IPS-NIHi11 (cell line): ENCODE measurements at places on chromosomes 6 and 20.

- DNase-seq, result no peak
These were observed 133.7 kb downstream of the TFAP2C start for GRCh38 chr20:56762829-56763228.

DNA sequence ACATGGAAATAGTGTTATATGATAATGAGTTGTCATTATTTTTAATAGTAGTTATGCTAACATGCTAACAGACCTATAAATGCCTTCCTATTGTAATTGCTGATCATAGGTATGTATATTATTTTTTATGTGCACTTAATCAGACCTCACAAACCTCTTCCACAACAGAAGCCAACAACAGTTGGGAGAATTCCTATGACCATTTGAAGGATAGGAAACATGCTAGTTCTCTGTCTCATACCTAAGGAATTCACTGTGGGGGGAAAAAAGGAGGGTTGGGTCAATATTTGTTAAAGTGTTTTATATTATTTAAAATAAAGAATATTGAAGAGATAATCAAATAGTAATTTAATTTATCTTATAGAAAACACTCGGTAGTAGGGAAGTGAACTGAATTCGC, 990.9 kb downstream of the EPHA7 start:
- DNase-seq, result no peak

DNA sequence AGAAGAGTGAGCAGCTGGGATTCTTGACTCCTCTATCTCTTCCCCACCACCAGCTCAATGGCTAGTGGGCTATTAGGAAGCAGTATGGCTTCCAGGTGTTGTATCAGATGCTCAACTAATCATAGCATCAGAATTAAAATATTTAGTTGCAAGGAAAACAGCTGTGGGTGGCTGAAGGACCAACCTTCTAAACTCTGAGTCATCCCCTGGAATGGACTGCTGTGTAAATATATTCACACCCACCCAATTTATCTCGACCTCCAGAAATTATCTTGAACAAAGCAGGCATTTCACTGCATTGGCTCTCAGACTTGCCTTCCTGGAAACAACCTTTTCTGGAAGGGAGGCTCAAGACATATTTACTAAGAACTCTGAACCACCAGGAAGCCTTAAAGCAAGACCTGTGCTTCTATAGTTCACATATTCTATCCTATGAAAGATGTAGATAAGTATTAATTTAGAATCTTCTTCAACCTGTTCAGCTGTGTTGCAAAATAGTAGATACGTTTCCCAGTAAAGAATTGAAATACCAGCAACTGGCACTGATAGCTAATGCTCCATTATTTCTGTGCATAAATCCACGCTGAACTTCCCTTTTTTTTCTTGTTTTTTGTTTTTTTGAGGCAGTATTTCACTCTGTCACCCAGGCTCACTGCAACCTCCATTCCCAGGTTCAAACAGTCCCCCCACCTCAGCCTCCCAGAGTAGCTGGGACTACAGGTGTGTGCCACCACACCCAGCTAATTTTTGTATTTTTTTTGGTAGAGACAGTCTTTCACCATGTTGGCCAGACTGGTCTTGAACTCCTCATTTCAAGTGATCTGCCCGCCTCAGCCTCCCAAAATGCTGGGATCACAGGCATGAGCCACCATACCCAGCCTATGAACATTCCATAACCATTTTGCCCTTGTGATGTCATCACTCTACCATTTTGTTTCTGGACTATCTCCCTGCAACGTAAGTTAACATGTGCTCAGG, 56.9 kb upstream of the CD2AP start:
- DNase-seq, result no peak

DNA sequence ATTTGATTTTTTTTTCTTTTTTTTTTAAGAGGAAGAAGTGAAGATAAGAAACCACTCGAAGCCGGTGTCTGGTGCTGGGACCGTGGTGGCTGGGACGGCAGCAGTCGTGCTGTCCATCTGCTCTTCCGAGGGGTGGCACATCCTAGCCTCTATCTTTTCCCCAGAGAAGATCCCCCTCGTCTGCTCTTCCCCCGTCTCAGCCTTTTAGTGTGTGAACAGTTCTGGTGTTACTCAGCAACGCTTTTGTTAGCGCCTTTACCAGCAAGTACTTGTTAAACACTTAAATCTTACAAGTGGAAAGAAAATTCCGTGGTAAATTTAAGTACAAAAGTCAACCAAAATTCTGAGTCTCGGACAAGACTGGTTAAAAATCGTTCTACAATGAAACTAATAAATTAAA, 90.1 kb downstream of the RSPH3 start:
- no peak for DNase-seq

GRCh38 chr6:42336431-42336830, 115.3 kb downstream of the TRERF1 start:
- no peak for DNase-seq

DNA sequence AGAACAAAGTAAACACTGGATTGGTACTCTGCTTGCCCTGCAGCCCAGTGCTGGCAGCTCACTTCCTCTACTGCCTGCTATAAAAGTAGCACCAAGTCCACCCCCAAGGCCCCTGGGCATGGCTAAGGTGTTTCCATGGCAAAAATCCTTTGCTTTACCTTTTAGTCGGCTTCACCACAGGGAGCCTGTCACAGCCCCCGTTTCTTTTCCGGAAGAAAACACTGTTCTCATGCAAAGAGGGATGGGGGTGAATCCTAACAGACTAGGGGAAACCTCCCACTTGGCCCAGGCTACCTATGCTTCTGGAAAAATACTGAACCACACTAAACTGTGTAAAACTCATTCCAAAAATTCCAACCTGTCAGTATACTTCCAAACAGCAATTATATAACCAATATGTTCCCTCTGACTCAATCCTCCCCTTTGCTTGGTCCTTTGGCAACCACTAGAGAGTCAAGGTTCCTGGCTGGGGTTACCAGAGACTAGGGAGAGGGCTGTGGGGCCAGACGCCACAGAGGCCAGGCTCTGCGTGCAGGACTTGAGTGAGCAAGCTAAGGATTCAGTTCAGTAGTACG, 16.1 kb downstream of the PPIL1 start:
- peak; percentile 70 for DNase-seq

DNA sequence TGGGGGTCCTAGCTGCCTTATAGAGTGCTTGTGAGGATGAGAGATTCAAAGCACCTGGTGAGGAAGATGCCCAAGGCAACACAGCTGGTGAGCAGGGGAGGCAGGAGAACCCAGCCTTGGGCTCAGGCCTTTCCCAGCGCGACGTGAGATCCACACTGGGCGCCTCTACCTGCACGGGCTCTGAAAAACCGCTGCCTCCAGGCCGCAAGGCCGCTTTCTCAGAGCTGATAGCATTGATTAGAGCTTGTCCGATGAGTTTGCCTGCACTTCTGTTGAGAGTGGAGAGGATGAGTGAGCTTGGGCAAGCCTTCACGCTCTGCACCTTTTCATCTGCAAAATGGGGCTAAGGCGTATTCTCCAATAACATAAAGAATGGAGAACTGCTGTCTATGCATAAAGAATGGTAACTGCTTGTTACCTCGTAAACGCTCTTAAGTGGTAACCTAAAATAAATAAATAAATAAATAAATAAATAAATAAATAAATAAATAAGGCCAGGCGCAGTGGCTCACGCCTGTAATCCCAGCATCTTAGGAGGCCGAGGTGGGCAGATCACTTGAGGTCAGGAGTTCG, 916 bp downstream of the PABPC1L start:
- DNase-seq, result no peak

DNA sequence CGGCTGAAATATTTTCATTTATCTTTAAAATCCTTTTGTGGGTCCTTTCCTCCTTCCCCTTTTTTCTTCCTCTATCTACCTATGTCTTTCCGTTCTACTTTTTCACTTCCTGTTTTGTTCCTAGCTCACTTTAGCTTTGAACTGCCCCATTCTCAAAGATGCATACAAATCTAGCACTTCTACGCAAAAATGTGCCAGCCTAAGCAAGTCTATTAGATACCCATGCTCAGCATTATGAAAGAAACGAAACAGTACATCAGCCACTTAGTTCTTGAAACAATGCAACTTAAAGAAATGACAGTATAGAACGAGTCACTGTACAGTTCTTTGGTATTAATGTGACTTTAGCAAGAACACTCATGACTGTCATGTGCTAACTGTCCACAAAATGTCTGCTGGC, 47.3 kb upstream of the MARCKS start:
- no peak for DNase-seq
